ENCODE measurements at places on chromosomes 1 and 21.

GRCh38 chr1:153976819-153977249 is 640 bp downstream of the JTB start:
- no peak for DNase-seq

DNA sequence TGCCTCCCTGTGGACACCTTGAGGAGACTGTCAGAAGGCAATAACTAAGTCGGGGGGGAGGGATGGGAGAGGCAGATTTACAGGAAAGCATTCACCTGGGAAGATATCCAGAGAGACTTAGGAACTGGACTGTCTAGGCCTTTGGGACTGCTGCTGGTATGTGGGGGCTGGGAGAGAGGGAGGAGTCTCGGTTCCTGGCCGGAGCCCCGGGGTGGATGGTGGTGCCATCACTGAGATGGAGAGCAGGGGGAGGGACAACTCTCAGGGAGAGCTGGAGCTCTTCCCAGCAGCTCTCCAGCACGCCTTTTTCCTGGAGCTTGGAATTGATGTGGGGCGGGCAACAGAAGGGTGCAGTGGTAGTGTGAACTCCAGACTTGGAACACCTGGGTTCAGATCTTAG is 22.1 kb downstream of the PTPRF start:
- DNase-seq: no peak

GRCh38 chr1:176696109-176696508 is 233.1 kb downstream of the PAPPA2 start:
- no peak for DNase-seq

GRCh38 chr1:231605149-231606100 is 21.2 kb upstream of the DISC1 start:
- no peak for DNase-seq

DNA sequence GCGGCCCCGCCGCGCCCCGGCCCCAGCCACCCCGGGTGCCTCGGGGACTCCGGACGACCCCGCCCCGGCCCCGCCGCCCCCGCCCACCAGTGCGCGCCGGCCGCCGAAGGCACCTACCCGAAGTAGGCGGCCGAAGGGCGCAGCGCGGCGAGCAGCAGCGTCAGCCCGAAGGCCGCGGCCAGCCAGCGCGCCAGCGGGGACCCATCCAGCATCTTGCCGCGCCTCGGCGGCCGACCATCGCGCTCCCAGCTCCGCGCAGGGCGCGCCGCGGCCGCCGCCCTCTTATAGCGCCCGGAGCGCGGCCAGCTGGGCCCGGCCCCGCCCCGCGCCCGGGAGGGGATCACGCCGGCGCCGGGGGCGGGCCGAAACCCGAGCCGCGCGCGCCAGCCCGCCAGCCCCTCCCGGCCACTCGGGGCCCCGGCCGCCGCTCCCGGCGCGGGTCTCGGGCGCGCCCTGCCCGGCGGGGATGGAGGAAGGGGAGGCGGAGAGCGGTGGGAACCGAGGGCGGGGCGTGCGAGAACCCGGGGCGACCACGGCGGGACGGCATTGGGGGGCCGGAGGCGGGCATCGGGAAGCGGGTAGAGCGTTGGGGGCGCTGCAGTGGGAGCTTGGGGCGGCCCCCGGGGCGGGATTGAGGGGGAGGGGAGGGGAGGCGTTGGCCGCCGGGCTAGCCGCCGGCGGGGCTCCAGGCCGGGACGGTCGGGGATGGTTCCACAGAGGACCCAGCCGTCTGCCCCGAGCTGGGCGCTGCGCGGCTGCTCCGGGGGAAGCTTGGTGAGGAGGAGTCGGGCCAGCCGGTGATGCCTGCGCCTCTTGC is at the start of gene WNT9A:
TSS of gene WNT9A (minus strand) at position 257 of the 817 bp plus-strand sequence. CDS start at position 212, 45 bp downstream.
- no peak for DNase-seq

GRCh38 chr1:212514782-212515181 is 82.1 kb downstream of the NENF start:
- DNase-seq: no peak

All from stimulated activated CD4-positive, alpha-beta T cell treated with anti-CD3 and anti-CD28 coated beads, Interleukin-1b, Interleukin-23, amount 100 ng/mL, for 24 hours (primary cell).